ENCODE measurements at places on chromosomes 16 and 17.

DNA sequence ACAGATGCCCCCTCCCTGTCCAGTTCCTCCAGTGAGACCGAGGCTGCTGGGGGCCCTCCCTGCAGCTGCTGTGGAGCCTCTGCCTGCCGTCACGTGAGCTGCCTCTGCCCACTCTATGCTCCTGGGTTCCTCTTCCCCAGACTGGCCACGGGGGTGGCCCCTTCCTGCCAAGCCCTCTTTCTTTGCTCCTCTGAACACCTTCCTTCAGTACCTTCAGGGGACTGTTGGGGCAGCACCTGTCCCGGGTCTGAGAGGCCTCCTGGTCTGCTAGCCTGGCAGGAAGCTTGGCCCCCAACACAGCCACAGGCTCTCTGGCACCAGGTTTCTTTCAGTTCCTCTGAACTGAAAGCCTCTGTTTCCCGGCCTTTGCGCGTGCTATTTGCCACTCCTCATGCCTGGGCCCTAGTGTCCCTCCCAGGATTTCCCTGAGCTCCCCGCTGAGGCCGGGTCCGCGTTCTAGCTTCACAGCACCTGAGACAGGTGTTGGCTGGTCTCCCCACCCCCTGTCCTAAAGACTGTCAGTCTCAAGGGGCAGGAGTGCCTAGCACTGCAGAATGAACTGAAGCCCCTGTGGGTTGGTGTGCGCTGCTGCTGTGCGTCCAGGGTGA, 6.6 kb upstream of the ATP6V0C start:
- DNase-seq: no peak

DNA sequence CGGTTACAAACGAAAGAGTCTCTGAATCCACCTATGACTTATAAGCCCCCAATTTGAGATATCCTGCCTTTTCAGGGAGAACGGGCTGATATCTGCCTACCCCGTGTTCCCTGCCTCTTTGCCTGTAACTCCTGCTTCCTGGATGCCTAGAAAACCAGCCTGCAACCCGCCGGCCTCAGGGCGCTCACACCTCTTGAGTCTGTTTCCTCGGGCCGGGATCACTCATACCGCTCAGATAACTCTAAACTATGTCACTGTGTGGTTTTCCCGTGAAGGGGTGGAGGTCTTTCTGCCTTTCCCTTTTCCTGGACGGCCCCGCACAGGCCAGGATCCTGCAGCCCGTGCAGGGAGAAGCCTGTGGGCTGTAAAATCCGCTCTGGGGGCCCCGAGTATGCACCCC, 10.4 kb downstream of the RPUSD1 start:
- DNase-seq: no peak

DNA sequence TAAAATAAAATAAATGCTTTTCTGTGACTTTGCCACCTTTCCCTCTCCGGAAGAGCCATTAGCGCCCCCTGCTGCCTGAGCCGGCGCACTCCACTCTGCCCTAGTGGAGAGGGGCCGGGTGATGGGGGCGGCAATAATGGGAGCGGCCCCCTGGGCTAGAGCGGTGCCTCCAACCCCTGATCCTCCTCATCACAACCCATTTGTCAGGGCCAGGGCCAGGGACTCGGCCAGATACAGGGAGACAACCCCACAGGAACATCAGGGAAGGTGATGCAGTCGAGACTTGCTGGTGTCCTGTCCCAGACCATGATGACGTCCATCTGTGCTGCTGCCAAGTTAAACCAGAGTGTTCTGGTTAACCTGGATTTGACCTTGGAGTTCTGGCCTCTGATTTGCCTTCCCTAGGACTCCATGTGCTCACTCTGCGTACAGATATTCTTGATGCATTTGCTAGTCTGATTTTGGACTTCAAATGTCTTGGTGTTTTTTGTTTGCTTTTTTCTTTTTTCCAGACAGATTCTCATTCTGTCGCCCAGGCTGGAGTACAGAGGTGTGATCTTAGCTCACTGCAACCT, 46.1 kb upstream of the BPTF start:
- DNase-seq: peak; percentile 18

- DNase-seq: no peak
Measured at GRCh38 chr16:71474864-71475263, 12.8 kb upstream of the ZNF23 start.

- DNase-seq: no peak
Measured at GRCh38 chr16:19486750-19487325, 35.1 kb downstream of the GDE1 start.

GRCh38 chr17:64580384-64581315, 73.9 kb downstream of the CEP95 start:
- DNase-seq: peak; percentile 7

DNA sequence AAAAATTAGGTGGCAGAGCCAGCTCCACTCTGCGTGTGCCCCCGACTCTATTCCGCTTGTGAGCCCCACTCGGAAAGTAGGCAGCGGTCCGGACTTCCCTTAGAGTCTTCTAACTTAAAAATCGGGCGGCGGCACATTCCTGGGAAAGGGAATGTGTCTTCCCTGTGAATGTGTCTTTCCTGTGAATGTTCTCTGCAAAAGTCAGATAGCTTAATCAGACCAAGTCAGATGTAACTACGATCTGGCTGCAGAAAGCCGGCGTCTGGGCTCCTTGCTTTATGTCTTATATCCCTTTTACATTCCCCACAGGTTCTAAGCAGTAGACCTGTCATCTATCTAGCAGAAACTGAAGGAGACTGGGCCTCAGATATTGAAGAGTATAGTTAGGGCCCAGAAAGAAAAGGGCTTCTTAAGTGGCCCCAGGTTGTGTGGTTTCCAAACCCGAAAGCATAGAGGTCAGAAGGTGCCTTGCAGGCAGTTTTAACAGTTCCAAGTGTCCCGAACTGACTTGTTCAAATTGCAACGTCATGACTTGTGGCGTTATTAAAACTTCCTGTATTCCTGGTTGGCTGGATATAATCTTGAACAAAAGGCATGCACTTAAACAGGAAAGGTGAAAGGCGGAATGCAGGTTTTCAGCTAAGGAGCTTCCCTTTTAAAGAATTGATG, 601 bp downstream of the PHKB start:
- DNase-seq: no peak

GRCh38 chr17:37829592-37830123, 84.8 kb upstream of the HNF1B start:
- DNase-seq: no peak
